ENCODE measurements at places on chromosomes 16 and 17. TPM values are rescaled to one million over a fixed set of nuclear protein-coding genes. Genes with fewer than 3 reads are reported as not detected.

DNA sequence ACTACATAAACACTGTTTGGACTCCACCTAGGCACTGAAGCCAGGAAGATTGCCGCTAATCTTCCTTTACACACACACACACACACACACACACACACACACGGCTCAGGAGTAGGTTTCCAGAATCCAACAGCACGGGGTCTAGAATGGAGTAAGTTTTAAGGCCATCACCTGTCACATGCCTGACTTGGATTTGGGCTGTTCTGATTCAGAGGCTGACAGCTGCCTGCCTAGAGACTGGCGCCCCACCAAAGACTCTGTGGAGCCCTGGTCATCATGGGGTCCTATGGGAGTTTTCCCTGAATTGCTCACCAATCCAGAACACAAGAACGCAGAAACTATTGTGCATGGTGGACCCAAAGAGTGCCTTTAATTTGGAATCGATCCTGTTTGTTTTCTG lies 10.9 kb downstream of the CDRT4 start:
- H3K36me3 ChIP-seq: peaks cover 38% of the 10 kb centered on the region
- no peak overlapping the region for H3K4me3 ChIP-seq
- DNase-seq: no peak
- H3K4me1 ChIP-seq: peaks cover 17% of the 10 kb centered on the region
- H3K27me3 ChIP-seq: no peaks in the 10 kb centered on the region
- peak overlapping the region; percentile 85 for H3K27ac ChIP-seq

GRCh38 chr17:17857496-17857895 lies 20.7 kb upstream of the SREBF1 start:
- no peak for DNase-seq
- peaks cover 2% of the 10 kb centered on the region for H3K36me3 ChIP-seq
- H3K27me3 ChIP-seq: no peaks in the 10 kb centered on the region
- peaks cover 13% of the 10 kb centered on the region for H3K4me1 ChIP-seq
- H3K4me3 ChIP-seq: no peak overlapping the region
- H3K27ac ChIP-seq: no peak overlapping the region

- no peaks in the 10 kb centered on the region for H3K27me3 ChIP-seq
- peak overlapping the region; percentile 16 for H3K27ac ChIP-seq
- no peaks in the 10 kb centered on the region for H3K36me3 ChIP-seq
- H3K4me1 ChIP-seq: peaks cover 26% of the 10 kb centered on the region
- peak; percentile 52 for DNase-seq
Measured at GRCh38 chr17:3917391-3917931, 1.2 kb upstream of the P2RX1 start.

GRCh38 chr16:19854543-19854876 lies 30.1 kb downstream of the GPRC5B start:
- H3K4me3 ChIP-seq: no peak overlapping the region
- H3K4me1 ChIP-seq: peaks cover 23% of the 10 kb centered on the region
- peaks cover 14% of the 10 kb centered on the region for H3K36me3 ChIP-seq

DNA sequence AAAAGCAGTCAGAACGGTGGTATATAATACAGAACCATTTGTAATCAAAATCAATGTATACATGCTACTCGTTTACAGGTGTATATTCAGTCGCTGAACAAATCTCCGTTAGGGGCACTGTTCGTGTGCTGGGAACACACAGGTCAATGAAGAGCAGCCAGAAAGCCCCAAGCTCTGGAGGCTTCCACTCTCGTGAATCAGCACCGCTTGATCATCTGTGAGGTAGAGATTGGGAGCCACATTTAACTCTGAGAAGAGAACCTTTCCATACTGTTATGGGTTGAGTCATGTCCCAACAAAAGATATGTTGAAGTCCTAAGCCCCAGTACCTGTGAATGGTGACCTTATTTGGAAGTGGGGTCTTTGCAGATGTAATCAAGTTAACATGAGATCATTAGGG lies 5.4 kb upstream of the CYTH1 start:
- H3K27me3 ChIP-seq: no peaks in the 10 kb centered on the region
- H3K4me1 ChIP-seq: peaks cover 29% of the 10 kb centered on the region
- H3K27ac ChIP-seq: no peak overlapping the region
- H3K36me3 ChIP-seq: peaks cover 8% of the 10 kb centered on the region
- no peak for DNase-seq

DNA sequence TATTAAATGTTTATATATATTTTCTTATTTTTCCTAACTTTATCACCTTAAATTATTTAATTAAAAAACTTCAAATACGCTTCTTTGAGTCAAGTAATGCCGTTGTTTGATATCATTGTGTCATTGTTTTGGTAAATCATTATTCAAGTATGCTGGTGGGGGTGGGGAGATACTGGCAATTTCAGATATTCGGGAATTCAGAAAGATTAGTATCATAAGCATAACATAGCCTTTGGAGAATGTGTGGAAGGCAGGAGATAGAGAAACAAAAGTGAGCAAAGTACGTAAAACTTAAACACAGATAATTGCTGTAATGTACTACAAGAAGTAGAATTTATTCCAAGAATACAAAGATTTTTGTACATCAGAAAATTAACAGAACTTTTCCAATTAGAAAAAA lies 49.8 kb downstream of the TANC2 start:
- no peak for DNase-seq
- no peaks in the 10 kb centered on the region for H3K27me3 ChIP-seq
- peaks cover 3% of the 10 kb centered on the region for H3K4me1 ChIP-seq
- peaks cover 30% of the 10 kb centered on the region for H3K36me3 ChIP-seq
- no peak overlapping the region for H3K27ac ChIP-seq

DNA sequence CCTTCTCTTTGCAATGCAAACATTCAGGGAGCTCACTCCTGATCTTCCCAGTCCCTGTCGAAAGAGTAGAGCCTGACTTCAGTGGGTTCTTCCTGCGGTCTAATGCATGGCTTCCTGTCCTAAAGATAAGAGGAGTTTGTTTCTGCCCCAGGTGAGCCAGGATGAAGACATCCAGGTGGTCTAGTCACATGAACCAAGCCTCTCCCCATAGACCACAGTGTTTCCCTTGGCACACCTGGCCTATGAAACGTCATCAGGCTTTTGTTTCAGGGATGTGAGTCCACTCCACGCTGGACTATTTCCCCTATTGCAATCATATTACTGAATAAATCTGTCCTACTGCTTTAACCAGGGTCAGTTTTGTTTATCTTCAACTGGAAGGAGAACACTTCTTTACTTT lies 21.1 kb downstream of the CES1 start:
- H3K36me3 ChIP-seq: no peaks in the 10 kb centered on the region
- H3K27ac ChIP-seq: no peak overlapping the region
- no peak for DNase-seq
- H3K4me3 ChIP-seq: no peak overlapping the region
- H3K27me3 ChIP-seq: peaks cover 73% of the 10 kb centered on the region

Gene ARHGAP23
- total RNA-seq: 87.2 TPM

Gene CPHXL2
- not detected for total RNA-seq

Gene DHRS7C
- total RNA-seq: not detected
